ENCODE measurements at places on chromosomes 6 and 20. TPM values are rescaled to one million over a fixed set of nuclear protein-coding genes. Genes with fewer than 3 reads are reported as not detected.

DNA sequence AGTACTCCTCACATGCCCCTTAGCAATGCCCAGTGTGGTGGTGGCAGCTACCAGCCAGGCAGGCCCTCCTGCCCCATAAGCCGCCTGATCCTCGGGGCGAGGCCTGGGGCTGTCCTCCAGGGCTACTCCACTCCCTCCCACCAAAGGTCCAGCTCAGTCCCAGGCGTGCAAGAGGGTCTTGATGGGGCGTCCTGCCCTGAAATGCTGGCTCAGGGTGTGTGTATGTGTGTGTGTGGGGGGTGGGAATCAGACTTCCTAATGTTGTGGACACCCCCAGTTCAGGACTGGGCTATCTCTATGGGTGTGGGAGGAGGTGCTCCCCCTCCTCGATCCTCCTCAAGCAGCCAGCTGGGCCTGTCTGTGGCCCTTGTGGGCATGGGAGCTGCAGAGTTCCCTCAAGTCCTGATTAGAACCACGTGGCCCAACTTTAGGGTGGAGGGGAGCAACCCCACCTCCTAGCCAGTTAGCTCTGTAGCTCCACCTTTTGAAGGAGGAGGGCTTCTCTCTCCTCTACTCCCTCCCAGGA, 7.5 kb downstream of the HSPA12B start:
- no peak for DNase-seq
- no peak overlapping the region for H3K4me3 ChIP-seq
- H3K27ac ChIP-seq: peak overlapping the region; percentile 57

The DPPA5 gene
- not detected for total RNA-seq

- no peaks in the 10 kb centered on the region for H3K27me3 ChIP-seq
- no peaks in the 10 kb centered on the region for H3K36me3 ChIP-seq
- DNase-seq: no peak
- H3K27ac ChIP-seq: no peak overlapping the region
Measured at GRCh38 chr6:135030532-135031178, 24.0 kb downstream of the HBS1L start.

- no peaks in the 10 kb centered on the region for H3K27me3 ChIP-seq
- H3K4me3 ChIP-seq: no peak overlapping the region
- H3K27ac ChIP-seq: no peak overlapping the region
- no peaks in the 10 kb centered on the region for H3K4me1 ChIP-seq
- no peaks in the 10 kb centered on the region for H3K36me3 ChIP-seq
- DNase-seq: no peak
Measured at GRCh38 chr6:22240025-22240424, 56.8 kb downstream of the PRL start.

DNA sequence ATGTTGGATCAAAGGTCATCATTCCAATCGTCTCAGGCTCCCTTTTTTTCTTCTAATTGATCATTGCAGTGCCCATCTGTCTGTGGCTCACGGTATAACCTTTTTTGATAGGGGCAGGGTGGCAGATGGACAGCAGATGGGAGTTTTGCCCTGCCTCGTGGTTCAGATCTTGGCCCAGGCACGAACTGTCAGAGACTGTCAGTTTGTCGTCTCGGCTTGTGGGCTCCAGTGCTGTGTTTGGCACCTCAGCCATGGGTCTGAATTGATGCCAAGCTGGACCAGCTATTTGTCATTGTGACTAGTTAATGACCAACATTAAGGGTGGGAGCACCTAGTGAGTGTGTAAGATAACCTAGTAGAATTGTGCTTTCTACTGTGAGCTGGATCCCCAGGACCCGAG, 197.6 kb downstream of the PRL start:
- no peak overlapping the region for H3K4me3 ChIP-seq
- no peaks in the 10 kb centered on the region for H3K27me3 ChIP-seq
- no peak overlapping the region for H3K27ac ChIP-seq
- no peak for DNase-seq
- H3K4me1 ChIP-seq: peaks cover 5% of the 10 kb centered on the region

The HSPA1B gene
- 131 TPM for total RNA-seq

The CCN5 gene
- total RNA-seq: 85.1 TPM

The COL9A1 gene
- total RNA-seq: 0.33 TPM

The JPH2 gene
- 168 TPM for total RNA-seq

The PPIL6 gene
- 6.9 TPM for total RNA-seq

The OR12D3 gene
- total RNA-seq: not detected

- H3K27ac ChIP-seq: no peak overlapping the region
- no peak overlapping the region for H3K4me3 ChIP-seq
- no peak for DNase-seq
- no peaks in the 10 kb centered on the region for H3K27me3 ChIP-seq
- no peaks in the 10 kb centered on the region for H3K4me1 ChIP-seq
Measured at GRCh38 chr6:83303426-83303825, 110.3 kb downstream of the RWDD2A start.

DNA sequence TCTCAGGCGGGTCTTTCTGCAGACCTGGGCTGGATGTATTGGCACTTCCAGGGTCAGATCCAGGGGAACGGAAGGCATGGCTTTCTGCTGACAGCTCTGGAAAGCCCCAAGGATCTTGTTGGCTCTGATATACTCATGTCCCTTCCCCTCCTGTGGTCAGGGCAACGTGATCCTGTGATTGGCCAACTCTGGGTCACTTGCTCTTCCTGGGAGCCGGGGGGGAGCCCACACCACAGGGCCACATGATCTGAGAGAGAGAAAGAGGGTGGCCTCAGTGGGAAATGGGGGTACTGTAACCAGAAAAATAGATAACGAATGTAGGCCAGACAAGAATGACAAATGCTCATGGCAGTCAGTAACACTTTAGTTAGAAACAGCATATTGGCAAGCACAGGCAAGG, 223.0 kb downstream of the NFATC2 start:
- no peaks in the 10 kb centered on the region for H3K27me3 ChIP-seq
- H3K27ac ChIP-seq: no peak overlapping the region
- H3K36me3 ChIP-seq: no peaks in the 10 kb centered on the region

- no peak overlapping the region for H3K27ac ChIP-seq
- DNase-seq: no peak
- H3K36me3 ChIP-seq: no peaks in the 10 kb centered on the region
Measured at GRCh38 chr6:80967609-80968008, 784.9 kb downstream of the TENT5A start.

DNA sequence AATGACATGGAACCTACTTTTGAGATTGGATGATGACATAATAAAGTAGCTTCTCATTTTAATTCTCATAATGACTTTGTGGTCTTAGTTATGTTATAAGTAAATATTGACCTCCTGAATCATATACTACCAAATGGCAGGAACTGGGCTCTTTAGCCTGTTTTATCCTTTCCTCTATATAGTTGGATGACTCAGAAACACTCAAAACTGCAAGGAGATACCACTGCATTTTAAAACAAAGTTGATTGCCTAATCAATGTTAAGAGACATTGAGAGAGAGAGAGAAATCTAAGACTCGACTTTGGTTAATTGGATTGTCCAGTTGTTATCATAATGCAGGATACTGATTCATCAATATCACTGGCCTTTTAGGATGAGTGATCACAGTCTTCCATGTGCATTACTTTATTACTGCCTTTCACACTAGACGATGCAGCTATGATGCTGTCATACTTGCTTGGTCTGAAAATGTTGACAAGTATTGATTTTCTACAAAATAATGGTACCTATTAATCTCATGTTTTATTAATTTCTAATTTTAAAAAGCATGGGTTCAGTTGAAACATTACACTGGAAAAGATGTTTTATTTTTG, 320.0 kb downstream of the NKAIN2 start:
- H3K4me1 ChIP-seq: no peaks in the 10 kb centered on the region
- no peaks in the 10 kb centered on the region for H3K36me3 ChIP-seq
- no peak overlapping the region for H3K27ac ChIP-seq
- no peaks in the 10 kb centered on the region for H3K27me3 ChIP-seq
- H3K4me3 ChIP-seq: no peak overlapping the region

The RAB5IF gene
- 70.9 TPM for total RNA-seq

- no peak overlapping the region for H3K4me3 ChIP-seq
- peak overlapping the region; percentile 42 for H3K27ac ChIP-seq
- DNase-seq: no peak
- H3K4me1 ChIP-seq: no peaks in the 10 kb centered on the region
- peaks cover 31% of the 10 kb centered on the region for H3K36me3 ChIP-seq
Measured at GRCh38 chr20:1369970-1370369, 22.9 kb downstream of the FKBP1A start.

DNA sequence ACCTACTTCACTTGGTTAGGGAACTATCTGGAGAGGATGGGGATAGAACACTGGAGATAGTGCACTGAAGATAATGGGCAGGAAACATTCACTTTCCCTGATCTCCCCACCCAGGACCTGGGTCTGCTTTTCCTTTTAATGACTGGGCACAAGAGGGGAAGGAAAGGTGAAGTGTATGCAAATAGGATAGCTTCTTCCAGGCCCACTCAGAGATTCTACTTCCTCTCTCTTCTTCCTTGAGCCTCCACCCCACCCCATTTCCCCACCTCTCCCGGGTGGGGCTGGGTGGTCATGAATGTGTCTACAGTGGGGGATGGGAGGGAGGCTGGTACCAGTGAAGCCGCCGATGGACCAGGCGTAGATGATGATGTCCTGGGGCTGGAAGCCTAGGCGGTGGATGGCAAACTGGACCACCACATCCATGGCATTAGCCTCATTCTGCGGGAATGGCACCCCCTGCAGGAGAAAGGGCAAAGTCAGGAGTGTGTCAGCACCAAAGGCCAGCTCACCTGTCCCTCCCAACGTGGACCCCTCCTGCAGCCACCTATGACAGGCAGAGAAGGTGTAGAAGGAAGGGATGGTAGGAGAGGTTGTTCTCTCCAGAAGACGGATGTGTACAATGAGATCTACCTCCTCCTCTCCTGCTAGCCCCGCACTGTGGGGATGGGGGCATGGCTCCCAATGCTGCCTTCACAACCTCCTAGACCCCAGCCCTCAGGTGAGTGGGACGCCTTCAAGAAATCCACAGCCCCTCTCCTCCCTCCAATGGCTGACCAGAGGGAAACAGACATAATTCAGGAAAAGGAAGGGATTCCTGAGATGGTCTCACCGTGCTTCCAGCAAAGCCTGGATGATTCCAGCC, 8.6 kb upstream of the LY6G5C start:
- peaks cover 76% of the 10 kb centered on the region for H3K36me3 ChIP-seq
- no peaks in the 10 kb centered on the region for H3K27me3 ChIP-seq
- H3K27ac ChIP-seq: no peak overlapping the region
- no peak for DNase-seq
- no peak overlapping the region for H3K4me3 ChIP-seq

DNA sequence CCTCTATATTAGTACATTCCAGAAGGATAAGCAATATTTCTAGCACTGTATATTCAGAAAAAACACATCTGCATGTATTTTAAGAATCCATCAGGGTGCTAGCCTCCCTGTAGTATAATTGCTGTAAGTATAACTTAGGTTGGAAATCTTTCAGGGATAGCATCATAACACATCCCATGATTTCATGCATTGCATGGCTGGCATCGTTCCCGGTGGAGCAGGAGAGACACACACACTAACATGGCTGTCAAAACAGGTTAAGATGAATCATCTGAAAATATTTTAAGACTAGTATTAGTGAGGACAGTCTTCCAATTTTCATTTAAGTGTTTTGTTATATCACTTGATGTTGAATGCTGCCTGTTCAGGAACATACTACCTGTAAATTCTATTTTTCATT, 32.1 kb upstream of the CENPW start:
- DNase-seq: no peak
- no peak overlapping the region for H3K4me3 ChIP-seq
- no peak overlapping the region for H3K27ac ChIP-seq
- no peaks in the 10 kb centered on the region for H3K36me3 ChIP-seq
- no peaks in the 10 kb centered on the region for H3K27me3 ChIP-seq
- no peaks in the 10 kb centered on the region for H3K4me1 ChIP-seq

The BPIFA1 gene
- not detected for total RNA-seq
